ENCODE measurements at places on chromosomes 6 and 20.

GRCh38 chr6:139536751-139537617 is 162.5 kb upstream of the CITED2 start:
- no peak for DNase-seq

- no peak for DNase-seq
Observed at GRCh38 chr6:28808383-28808782, 115.4 kb downstream of the TRIM27 start.

DNA sequence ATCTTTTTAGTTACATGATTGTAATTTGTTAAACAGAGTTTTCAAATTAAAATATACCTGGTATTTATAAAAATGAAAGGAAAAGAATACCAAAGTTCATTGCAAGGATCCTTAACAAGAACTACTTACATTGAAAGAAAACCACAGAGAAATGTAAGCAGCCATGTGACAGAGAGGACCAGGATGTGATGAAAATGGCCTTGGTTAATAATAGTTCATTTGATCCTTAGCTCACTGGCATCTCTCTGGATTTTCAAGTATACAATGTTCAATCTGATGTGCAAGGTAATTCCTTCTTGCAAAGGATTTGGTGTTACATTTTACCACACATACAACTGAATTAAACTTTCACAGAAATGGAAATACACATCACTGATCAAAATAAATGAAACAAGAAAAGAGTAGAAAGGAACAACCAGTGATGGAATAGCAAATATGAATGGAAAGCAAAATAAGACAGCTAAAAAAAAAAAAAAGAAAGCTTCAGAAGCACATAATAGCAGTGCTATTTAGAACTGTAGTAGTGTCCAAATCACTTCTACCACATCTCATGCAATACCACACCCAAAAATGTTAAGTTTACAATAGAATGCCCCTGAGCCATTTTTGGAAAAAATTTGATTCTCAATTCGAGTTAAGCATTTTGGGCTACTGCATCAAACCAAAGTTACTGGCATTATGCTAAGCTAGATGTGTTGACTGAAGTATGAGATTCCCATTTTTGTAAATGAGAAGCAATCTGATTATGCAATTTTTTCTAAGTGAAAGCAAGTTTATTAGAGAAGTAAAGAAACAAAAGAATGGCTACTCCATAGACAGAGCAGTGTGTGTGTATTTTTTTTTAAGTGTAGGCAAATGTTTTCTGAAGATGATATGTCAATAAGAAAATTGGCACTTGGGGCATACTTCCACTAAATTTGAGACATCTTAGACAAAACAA is 22.6 kb upstream of the HLA-A start:
- no peak for DNase-seq

GRCh38 chr6:106119546-106119945 is 33.4 kb downstream of the PRDM1 start:
- no peak for DNase-seq

DNA sequence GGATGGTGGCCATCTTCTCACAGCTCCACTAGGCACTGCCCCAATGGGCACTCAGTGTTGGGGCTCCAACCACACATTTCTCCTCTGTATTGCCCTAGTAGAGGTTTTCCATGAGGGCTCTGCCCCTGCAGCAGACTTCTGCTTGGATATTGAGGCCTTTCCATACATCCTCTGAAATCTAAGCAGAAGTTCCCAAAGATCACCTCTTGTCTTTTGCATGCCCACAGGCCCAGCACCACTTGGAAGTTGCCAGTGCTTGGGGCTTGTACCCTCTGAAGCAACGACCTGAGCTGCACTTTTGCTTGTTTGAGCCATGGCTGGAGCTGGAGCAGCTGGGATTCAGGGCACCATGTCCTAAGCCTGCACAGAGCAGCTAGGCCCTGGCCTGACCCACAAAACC is 189.1 kb upstream of the EYS start:
- DNase-seq: no peak

Data from adrenal gland (tissue), 19 donors.